HuH-7.5 (cell line): ENCODE measurements at places on chromosomes 7 and 10.

GRCh38 chr7:40979296-40979695 lies 723.6 kb downstream of the INHBA start:
- DNase-seq = no peak

DNA sequence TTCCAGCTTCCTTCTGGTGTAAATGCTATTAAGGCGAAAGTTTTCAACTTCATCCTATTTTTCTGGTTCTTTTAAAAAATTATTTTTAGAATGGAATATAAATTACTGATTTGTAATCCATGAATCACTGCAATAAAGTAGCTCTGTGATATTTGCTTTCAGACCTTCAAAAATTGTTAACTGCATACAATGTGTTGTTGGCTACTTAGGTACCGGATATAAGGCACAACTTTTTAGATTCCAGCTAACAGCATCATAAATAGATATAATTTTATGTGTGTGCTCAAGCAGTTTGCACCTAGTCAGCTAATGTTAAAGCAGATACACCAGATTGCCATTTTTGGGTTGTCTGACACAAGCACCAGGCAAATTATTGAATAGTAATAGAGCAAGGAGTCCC lies 58.7 kb downstream of the PON1 start:
- no peak for DNase-seq

DNA sequence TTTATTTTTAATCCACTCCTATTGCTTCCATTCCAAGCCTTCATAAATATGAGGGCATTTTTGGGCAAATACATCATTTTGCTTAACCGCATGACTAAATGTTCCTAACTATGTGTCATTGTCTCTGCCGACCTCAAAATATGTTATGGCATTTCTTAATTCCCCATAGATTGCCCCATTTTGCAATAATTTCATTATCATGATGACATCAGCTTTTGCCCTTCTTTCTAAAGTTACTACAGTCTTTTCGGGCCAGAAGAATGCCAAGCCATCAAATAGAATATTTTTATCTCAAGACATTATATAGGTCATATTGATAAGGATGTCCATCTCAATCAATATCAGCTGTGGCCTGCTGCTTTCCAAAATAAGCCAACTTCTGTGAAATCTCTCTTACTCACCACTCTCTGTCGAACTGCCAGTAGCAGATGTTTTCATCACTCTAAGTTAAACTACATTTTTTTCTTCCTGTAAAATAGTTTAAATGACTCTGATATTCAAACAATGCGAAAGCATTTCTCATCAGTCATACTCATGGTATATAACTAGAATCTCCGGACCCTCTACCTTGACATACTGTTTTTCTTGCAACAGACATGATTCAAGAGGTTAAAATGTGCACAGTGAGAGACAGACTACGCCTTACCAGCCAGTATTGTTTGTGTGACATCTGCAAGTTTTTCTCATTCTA lies 1254.6 kb upstream of the CELF2 start:
- DNase-seq = no peak

DNA sequence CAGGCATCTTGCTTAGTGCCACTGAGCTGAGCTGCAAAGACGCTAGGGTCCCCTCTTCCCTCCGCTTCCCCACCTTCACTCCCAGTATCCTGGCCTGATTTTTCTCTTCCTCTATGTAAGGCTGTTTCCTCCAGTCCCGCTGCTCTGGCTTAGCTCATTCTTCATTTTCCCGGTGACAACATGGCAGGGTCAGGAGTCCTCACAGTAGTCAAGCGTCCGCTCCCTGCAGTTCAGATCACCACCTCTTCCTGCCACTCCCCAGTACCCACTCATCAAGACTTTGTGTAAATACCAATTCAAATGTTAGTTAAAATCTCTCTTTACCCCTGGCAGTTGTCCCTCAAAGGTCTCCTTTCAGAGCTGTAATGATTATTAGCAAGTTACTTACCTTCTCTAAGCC lies 650.4 kb upstream of the CELF2 start:
- DNase-seq = no peak

DNA sequence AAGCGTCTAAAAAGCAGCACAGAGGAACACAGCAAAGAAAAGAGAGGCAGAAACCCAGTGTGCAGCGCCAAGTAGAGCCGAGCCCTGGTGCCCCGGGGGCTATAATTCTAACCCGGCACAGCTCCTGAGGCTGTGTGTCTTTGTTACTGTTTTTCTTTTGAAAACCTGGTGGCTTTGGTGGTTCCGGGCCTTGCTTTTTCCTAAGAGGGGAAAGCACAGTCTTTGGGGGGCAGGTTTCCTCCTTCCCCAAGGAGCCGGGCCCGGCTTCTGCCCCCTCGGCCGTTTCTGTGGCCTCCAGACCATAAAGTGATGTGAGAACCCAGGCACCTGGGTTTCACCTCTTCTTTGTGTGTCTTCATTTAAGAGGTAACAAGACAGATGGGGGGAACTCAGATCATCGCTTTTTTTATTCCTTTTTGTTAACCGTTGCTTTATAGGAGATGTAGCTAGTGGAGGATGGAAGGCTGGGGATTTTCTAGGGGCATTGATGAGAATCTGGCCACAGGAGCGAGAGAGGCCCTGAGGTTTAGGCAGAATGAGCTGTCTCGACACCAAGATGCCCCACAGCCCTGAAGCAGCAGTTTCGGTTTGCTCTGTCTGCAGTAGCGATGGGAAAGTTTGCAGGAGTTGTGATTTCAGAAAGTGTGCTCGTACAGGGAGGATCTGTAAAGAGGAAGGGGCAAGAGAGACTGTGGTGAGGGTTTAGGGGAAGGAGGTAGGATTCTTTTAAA lies 367.8 kb upstream of the GALNT17 start:
- DNase-seq = no peak

DNA sequence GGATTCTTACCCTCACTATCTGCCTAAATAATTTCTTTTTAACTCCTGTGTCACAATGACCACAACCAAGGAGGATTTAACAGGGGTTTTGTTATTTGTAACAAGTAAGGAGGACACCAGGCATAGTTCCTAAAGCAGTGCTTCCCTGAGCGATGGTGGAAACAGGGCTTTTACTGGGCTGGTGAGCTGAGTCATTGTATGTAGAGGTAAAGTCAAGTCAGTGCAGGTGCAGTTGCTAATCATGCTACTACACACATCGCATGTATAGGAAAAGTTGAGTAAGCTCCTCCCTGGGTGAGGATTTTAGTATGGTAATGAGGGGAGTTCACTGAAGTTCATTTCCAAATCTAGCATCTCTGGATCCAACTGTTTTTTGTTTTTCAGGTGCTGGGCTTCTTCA lies 22.9 kb upstream of the ABCA13 start:
- DNase-seq = no peak

DNA sequence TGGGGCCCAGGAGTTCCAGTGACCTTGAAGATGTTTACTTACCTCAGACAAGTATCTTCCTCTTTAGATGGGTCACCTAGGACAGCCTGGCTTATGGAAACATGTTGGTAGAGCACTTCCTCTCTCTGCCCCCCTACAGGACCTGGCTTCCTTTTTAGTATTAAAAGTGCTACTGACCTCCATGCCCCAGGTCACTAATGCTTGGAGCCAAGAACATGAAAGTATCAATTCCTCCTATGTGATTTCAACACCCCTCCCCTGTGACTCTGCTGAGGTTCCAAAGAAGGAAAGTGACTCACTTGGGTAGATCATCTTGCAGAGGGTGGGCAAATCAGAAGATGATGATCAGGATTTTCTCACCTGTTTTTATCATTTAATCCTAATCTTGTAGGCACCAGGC lies 125.3 kb upstream of the CCDC6 start:
- no peak for DNase-seq

GRCh38 chr10:5774987-5775620 lies 38.1 kb downstream of the GDI2 start:
- DNase-seq = no peak
